Stimulated activated CD4-positive, alpha-beta T cell treated with anti-CD3 and anti-CD28 coated beads, Interleukin-12 subunit alpha, Interleukin-12 subunit beta, amount 100 ng/mL, for 48 hours (primary cell): ENCODE measurements at places on chromosomes 3 and 15.

DNA sequence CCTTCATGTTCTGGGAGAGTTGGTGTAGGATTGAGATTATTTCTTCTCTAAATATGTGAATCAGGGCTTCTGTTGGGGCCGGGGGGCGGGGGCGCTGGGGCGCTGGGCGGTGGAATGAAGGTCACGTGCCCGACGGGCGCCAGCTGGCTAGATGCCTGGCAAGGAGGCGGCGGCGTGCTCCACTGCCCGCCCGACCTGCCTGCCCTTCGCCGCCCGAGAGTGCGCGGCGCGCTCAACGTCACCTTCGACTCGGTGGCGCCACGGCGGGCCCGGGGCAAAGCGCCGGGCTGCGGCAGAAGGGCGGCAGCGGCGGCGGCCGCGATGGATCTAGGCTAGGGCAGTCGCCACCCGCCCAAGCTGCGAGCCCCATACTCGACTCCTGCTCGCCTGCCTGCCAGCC is 47.0 kb upstream of the LHFPL4 start:
- DNase-seq: peak; percentile 4

- no peak for DNase-seq
Observed at GRCh38 chr15:66646308-66646707, 55.7 kb upstream of the SMAD6 start.

DNA sequence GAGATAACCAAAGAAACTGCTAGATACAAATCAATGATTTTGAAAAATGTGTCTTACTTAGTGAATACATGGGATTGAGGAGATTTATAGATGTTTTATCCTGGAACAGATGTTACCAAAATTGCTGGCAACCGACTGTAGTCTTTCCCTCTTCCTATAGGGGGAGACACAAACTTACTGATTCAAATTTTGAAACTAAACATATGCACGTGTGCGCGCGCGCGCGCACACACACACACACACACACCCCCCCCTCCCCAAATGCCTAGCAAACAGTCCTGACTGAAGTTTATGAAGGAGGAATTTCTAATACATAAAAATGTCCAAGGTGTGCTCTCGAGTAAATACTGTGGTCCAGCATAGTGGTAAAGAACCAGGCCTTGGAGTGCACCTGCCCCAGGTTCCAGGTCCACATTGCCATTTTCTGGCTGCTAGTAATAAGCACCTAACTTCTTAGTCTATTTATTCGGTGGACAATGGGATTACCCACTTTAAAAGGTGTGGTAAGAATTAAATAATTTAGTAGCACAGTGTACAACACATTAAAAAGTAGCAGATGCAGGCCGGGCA is 18.5 kb upstream of the C3orf62 start:
- no peak for DNase-seq

GRCh38 chr3:141992512-141992911 is 116.1 kb downstream of the ATP1B3 start:
- DNase-seq: no peak

- DNase-seq: no peak
Observed at GRCh38 chr15:73805504-73806089, 52.4 kb upstream of the INSYN1 start.

GRCh38 chr15:36005542-36005941 is 459.6 kb upstream of the DPH6 start:
- no peak for DNase-seq
